Activated CD4-positive, alpha-beta T cell treated with anti-CD3 and anti-CD28 coated beads, Interleukin-2, amount 50 U/mL, for 48 hours (primary cell): ENCODE measurements at places on chromosomes 1 and 21.

DNA sequence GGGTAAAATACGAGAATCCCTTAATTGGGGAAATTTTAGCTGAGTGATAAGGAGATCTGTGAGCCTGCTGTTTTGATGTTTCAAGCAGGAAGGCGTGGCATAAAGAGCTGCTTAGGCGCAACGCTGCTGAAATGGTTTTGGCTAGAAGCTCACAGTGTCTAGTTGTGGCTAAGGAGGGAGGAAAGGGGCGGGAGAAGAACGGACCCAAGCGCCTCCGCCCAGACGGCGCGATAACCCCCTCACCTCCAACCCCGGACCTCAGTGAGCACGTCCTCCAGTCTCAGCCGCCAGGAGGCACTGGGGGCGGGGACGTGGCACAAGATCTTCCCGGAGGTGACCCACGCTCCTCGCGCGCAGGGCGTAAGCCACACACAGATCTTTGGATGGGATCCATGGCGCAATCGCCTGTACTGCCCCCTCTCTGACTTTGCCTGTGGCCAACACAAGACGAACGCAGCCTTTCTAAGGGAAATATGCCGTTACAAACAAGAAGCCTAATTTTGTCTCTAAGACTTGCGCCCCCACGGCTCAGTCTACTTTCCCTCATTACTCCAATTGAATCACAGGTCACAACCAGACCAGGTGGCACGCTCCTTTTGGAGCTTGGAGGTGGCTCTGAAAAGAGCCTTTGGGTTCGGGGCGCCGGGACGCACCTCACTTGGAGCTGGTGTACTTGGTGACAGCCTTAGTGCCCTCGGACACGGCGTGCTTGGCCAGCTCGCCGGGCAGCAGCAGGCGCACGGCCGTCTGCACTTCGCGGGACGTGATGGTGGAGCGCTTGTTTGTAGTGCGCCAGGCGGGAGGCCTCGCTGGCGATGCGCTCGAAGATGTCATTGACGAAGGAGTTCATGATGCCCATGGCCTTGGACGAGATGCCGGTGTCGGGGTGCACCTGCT is 23.4 kb upstream of the RNF187 start:
- DNase-seq: peak; percentile 85

GRCh38 chr1:31397360-31398095 is 15.5 kb upstream of the SERINC2 start:
- DNase-seq: no peak

DNA sequence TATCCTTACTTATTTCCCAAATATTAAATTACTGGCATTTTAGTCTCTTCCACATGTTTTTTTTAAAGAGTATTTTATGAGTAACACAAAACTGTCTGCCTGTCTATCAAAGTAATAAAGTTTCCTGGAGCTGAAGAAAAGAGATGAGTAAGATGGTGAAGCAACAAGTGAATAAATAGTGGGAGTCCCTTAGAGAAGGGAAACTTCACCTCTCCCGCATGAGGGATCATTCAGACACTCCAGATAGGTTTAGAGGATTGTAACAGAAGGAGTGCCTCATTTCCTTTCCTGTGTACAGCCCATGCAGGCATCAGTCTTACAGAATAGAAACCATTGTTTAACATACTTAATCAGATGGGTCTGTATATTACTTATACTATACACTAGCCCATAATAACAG is 205.7 kb downstream of the USP25 start:
- no peak for DNase-seq

DNA sequence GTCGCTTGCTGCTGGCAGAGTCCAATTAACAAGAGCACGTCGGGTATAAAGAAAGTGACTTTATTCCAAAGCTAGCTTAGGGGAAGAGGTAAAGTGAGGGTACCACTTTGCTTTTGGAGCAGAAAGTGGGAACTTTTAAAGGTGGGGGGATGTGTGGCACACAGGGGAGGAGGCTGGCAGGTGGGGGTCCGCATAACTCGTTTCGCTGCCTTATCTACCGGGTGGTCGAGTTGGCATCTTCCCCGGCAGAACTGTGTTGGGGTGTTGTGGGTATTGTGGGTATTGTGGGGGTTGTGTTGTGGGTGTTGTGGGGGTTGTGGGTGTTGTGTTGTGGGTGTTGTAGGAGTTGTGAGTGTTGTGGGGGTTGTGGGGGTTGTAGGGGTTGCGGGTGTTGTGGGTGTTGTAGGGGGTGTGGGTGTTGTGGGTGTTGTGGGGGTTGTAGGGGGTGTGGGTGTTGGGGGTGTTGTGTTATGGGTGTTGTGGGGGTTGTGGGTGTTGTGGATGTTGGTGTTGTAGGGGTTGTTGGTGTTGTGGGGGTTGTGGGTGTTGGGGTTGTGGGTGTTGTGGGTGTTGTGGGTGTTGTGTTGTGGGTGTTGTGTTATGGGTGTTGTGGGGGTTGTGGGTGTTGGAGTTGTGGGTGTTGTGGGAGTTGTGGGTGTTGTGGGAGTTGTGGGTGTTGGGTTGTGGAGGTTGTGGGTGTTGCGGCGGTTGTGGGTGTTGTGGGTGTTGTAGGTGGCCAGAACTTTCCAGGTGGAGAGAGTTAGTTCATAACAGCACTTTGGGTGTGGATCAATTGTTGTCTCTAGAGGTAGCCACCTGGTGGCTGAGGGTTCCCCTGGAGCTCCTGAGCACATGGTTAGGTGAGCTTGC is 52.7 kb downstream of the AGPAT3 start:
- DNase-seq: peak; percentile 33

DNA sequence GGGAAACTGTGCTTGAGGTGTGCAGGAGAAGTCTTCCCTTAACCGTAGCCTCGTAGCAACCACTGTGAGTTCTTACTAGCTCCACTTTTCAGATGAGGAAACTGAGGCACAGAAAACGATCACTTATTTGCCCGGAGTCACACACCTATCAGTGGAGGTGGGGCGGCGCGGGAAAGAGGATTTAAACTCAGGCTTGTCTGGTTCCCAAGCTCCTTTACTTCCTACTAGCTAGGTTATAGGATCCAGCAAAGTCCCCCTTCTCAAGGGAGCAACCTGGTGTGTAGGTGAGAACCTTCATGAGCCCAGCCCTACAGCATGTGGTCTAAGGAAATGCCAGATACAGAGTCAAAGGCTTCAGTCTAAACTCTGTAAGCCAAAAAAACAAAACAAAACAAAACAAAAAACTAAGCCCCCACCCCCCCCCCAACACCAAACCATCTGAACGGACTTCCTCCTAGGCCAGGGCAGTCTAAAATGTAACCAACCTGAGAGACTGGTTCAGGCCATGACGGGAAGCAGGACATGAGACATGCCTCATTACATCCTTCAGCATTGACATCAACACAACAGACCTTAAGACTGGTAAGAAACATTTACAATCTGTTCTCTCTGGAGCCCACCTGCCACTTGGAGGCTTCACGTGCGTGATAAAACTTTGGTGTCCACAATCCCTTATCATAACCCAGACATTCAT is 709 bp upstream of the FBXO42 start:
- no peak for DNase-seq

DNA sequence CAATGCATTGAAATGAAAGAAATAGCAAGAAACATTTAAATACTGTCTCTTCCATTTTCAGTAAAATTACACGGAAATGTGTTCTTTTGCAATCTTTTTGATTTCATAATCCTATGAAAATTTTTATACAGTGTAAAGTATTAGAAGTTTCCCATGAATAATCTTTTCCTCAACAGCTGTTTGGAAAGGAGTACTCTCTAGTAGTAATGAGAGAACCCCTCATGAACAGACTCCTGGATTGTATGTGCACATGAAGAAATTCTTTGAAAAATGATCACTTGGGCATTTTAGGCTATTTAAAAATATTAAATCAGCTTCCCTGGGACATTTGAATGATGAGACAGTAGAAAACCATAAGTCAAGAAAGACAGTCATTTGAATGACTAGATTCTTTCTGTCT is 64.4 kb downstream of the LHX9 start:
- DNase-seq: no peak

DNA sequence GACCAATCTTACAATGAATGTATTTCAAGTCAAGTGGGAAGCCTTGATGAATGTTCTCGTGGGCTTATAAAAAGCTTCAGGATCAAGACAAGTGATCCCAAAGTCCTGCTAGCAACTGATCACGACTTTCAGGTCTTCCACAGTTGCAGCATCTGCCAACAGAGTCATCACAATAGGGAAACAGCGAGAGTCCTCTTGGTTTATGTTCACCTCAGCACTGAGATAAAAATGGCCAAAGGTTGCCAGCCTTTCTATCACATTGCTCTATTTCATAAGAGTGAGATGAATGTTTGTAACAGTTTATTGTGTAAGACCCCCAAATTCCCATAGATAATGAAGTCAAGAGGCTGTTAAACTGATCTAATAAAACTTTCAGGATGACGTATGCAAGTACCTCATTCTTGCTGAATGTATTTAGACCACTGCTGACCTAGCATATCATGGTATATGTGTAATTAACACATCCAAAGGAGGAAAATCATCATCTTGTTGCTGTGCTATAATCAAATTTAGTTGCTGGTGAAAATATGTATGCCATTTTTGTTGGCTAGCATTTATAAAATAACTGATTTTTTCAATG is 150.6 kb downstream of the TGFBR3 start:
- no peak for DNase-seq

- DNase-seq: no peak
Observed at GRCh38 chr1:214318356-214318755, 37.4 kb downstream of the SMYD2 start.

GRCh38 chr1:160985723-160986122 is 31.1 kb upstream of the ITLN2 start:
- no peak for DNase-seq

- peak; percentile 46 for DNase-seq
Observed at GRCh38 chr1:156860628-156861423, at the start of gene NTRK1. Gene NTRK1 (plus strand): TSS chr1:156860865. CDS start chr1:156860935, 70 bp downstream.

DNA sequence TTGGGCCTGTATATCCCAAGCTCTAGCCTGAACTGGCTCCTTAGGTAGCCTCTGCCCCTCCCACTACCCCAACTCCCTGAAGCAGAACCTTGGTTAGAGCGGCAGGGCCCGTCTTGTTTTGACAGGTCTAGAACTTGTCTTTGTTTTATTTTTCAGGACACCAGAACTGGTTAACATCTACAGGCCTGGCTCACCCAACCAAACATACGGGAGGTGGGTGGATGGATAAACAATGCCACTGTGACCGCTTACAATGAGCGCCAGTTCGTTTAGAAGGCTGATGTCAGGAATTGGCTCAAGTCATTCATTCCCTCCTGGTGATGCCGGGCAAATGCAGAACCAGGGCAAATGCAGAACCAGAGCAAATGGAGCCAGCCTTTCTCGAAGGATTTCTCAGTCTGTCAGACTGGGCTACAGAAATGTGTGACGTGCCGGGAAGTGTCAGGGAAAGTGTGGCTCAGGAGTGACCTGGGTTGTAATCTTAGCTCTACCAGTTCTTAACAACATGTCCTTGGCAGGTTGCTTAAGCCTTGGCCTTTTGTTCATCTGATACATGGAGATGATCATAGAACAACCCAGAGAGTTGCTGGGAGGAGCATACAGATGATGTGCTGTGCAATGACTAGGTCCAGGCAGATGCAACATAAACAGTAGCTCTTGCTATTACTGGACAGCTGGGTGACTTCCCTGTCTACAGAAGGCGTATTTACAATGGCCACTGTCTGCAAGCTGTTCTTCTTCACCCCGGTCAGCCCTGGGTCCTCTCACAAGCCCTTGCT is 30.5 kb upstream of the BTG2 start:
- no peak for DNase-seq
